Central memory CD8-positive, alpha-beta T cell (primary cell): ENCODE measurements at places on chromosomes 7 and 10.

DNA sequence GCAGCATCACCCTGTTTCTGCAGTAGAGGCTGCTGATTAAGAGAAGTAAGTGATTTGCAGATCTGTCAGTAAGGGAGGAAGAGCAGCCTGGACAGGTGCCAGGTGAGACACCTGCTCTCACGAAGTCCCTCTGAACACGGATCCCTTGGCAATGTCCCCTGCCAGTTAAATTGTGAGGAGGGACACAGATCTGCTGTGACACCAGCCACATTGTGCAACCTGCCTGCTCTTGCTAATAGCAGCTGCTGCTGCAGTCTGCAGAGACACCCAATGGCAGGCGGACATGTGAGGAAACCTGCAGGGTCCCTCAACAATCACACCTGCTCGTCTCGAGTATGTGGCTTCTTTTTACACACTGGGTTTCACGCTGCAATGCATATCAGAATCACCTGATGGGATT is 31.9 kb downstream of the ANXA11 start:
- no peak for DNase-seq

- peak; percentile 47 for DNase-seq
Observed at GRCh38 chr10:128210215-128211063, 84.2 kb upstream of the MKI67 start.

- DNase-seq: no peak
Observed at GRCh38 chr10:21488246-21488956, 37.1 kb downstream of the SKIDA1 start.

GRCh38 chr7:28473571-28474281 is 61.4 kb downstream of the CREB5 start:
- DNase-seq: no peak

DNA sequence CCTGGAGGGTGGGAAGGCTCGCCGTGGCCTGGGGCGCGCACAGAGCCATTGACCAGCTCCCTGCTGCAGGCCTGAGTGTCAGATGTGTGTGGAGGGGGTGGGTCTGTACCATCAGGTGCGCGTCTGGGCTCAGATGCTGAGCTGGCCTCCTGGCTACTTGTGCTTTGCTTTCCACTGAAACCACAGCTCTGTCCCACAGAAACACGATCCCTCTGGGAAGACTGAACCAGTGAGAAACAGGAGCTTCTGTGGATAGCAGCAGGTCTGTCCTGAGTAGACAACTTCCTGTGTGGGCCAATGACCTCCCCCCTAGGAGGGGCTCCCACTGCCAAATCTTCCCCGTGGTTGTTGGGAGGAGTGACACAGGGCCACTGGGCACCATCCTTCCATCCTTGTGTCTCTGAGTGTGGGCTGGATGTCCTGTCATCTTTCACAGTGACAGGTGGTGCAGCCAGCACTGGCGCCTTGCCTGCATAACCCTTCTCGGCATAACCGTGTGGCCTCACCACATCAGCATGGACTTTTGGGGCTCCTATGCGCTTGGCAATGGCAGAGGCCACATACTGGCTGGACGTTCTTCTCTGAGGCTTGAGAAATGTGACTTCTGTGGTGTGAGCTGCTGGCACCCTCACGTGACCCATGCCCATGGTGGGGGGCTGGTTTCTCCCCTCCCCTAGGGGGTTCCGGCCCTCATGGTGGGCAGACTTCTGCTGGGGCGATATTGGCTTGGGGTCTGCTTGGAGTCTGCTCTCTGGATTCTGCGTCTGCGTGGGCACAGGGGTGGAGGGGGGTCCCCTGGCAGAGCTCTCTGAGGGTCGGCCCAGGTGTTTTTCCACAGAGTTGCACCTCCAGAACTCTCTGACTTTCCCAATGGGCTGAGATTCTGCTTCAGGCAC is 245.5 kb upstream of the GRB10 start:
- DNase-seq: no peak

DNA sequence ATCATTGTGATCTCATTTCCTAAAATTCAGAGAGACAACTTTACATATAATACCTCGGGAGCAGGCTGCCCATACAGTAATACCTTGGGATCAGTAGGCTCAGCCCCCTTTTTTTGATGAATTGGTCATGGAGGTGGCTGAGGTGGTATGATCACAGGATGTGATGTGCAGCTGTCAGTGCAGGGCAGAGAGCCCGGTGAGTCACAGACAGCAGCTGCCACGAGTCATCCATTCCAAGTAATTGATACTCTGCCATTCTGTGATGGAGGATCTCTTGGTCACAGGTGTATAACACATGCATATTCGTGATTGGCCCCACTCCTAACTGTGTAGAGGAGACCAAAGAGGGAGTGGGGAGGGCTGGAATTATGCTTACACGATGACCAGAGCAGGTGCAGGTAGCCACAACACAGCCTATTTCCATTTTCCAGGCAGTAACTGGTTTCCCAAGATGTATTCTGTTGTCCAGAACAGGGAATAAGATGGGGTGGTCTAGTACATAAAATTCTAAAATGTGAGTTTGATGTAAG is 14.1 kb downstream of the NRCAM start:
- no peak for DNase-seq

- no peak for DNase-seq
Observed at GRCh38 chr10:121322776-121323175, 275.5 kb downstream of the FGFR2 start.

- DNase-seq: no peak
Observed at GRCh38 chr7:57769131-57769530, 319.2 kb downstream of the ZNF716 start.

- DNase-seq: no peak
Observed at GRCh38 chr7:96287132-96287531, 34.8 kb downstream of the SLC25A13 start.

- no peak for DNase-seq
Observed at GRCh38 chr7:132028144-132028920, 471.9 kb upstream of the PODXL start.

DNA sequence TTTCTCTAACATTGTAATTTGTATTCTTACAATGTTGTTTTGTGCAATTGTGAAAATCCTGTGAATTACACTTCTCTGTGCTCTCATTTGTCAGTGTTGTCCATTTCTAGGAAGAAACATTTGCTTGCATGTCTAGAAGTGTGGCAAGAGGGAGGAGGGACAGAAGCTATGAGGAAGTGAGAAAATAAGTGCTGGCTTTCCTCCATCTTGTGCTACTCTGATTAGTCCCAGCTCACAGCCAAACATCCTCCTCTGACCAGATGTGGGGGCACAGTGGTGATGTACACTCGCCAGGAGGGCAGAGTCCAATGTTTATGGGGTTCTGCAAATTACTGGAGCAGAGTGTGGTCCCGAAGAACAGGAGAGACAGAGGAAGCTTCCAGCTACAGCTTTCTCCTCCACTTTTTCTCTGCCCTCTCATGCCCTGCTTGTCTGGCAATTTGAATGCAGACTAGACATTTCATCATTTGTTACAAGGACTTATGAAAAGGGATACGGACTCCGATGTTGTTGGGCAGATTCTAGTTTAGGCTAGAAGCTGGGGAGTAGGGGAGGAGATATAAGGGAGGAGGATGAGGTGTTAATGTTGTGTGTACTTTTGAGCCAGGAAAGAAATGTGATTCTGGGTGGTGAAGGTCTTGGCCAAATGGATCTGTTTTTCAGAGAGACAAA is 131.0 kb upstream of the C1GALT1 start:
- DNase-seq: no peak

DNA sequence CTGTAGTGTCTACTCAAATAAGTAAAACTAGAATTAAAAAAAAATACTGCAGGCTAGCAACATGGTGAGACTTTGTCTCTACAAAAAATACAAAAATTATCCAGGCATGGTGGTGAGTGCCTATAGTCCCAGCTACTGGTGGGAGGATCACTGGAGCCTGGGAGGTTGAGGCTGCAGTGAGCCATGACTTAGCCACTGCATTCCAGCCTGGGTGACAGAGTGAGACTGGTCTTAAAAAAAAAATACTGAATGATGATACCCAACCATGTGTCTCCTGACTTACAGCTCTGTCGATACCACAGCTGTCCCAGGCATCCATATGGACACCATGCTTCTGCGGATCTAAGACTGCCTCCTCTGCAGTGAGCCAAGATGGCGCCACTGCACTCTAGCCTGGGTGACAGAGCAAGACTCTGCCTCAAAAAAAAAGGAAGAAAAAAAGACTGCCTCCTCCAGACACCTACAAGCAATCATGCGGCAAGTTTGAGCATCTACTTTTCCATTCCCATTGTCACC is 7.9 kb upstream of the FRAT1 start:
- no peak for DNase-seq

DNA sequence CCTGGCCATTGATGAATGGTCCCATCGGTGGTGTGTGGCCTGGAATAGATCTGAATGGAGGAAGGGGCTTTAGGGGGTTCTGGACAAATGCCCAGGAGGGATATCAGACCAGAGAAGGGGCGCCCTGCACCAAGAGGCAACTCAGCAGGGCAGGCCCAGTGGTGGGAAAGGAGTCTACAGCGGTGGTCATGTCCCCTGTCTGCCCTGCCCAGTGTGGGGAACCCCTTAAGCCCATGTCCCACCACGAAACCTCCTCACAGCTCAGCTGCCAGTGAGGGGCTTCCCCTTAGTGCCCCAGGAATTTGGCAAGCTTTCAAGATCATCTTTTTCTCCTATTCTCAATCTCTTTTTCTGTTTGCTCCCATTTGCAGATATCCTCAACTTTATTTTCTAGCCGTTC is 14.1 kb upstream of the CCSER2 start:
- no peak for DNase-seq

- no peak for DNase-seq
Observed at GRCh38 chr7:26637610-26638009, 226.8 kb downstream of the SKAP2 start.

DNA sequence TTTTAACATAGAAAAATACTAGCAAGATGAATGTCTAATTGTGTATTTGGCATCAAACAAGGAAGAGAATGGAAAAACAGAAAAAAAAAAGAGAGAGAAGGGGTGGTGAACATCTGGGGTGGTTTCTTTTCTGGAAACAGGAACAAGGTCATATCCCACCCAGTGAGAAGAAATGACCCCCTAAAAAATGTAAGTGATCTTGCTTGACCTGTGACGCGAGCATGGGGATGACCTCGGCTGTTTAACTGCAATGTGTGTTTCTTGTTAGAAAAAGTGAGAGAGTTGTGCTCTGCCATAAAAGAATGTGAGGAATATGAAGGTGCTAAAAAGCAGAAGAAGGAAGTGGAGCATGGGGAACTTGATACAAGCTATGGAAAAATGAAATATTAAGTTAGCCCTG is 258.5 kb downstream of the AGMO start:
- DNase-seq: no peak

DNA sequence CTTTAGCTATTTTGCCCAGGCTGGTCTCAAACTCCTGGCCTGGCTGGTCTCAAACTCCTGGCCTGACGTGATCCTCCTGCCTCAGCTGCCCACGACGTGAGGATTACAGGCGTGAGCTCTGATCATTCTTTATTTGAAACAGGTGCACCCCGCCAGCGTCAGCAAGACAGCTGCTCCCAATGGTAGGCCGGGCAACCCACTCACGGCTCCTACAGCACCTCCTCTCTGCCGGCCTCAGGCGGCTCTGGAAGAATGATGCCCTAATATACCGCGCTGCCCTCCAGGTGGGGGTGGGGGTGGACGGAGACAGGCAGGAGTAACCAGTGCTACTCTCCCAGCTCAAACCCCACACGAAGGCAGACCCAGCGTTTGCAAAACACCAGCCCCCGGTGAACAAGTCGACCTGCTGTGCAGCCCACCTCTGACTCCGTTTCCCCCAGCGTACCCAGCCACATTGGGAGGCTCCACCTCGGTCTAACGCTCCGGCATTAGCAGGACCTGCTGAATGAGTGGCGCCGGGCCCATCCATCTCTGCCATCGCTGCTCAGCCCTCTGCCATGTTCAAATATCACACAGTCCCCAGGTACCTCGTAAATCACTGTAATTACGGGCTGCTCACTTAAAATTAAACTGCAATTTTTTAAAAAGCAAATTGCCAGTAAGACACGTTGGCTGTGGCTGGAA is 148.6 kb downstream of the ELFN1 start:
- DNase-seq: no peak

GRCh38 chr7:28688651-28689050 is 269.5 kb downstream of the TRIL start:
- no peak for DNase-seq

DNA sequence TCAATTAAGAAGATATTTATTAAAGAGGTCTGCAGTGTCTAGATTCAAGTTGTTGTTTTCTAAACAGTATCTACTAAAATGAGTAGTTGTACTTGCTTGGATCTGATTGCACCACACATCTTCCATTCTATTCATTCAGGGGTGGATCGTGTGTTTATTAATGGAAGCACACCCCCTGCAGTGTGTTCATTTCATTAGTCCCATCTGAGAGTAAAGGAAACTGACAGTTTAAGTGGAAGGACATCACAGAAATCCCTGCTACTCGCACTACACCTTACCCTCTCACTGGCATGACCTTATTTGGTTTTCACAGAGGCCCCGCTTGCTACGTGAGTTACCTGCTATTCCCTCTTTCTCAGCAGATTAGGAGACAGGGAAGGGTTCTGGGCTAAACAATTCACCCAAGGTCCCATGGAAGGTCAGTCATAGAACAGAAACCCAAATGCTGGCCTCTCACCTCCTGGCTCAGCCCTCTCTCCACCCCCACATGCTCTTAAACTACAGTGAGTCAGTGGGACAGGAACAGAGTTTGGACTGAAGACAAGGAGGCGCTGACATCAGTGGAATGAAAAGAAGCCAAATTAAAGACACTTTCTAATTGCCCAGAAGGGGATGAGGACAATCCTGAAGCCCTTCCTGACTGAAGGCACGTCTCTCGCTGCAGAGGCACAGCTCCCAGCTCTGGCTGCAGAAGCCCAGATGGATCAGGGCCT is 369.2 kb upstream of the NRP1 start:
- no peak for DNase-seq

DNA sequence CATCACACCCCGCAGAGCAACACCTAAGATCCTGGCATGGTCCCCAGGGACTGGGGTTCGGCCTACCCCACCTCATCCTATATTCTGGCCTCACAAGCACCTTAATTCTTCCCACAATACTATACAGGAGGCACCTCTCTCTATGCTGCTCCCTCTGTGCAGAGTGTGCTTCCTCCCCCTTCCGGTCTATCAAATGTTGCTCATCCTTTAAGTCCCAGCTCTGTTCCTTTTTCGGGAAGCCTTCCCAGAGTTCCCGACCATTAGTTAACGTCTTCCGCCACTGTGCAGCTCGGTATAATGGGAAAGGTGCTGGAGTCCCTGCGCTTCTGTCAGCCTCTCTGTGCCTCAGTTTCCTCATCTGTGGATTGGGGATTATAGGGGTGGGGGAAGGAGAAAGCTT is 21.8 kb downstream of the PALD1 start:
- no peak for DNase-seq

- no peak for DNase-seq
Observed at GRCh38 chr7:80719261-80719660, 80.8 kb downstream of the CD36 start.

DNA sequence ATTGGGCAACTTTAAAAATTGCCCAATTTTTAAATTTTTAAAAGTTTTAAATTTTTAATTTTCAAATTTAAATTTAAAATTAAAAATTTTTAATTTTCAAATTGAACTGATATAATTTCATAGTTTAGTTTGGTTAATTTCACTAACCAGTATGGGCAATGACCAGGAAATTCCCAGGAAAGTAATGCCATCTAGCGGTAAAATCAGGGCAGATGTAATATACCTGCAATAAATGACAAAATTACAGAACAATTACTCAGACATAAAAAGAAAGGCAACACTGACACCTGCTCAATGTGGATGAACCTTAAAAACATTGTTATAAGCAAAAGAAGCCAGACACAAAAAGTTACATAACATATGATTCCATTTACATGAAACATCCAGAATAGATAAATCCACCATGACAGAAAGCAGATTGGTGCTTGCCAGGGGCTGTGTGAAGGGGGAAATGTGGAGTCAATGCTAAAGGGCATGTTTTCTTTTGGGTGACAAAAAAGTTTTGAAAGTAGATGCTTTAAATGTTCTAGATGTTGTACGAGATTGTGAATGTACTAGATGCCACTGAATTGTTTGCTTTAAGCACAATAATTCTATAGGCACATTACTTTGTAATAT is 28.6 kb upstream of the SLC16A12 start:
- DNase-seq: no peak
